CD4-positive, alpha-beta T cell treated with Interleukin-6 for 4 hours (primary cell): ENCODE measurements at places on chromosomes 3 and 15.

DNA sequence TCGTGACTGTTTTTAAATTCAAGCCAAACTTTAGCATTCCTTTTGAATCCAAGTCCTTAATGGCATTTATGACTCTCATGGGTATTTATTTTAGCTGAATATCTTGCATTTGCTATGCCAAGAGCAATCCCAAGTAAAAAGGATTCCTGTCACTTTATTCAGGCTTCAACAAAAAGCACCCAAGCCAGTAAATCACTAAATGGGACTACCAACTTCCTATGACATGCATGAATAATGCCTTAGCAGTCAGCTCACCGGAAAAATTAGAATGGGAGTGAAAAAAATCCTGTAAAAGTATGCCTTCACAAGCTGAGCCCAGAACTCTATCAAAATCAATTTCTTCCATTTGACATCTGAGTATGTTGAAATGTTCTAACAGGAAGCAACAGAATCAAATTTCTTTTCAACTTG is 1297.9 kb downstream of the ROBO2 start:
- DNase-seq: no peak

- peak; percentile 78 for DNase-seq
These were observed 37.6 kb downstream of the VIPR1 start for GRCh38 chr3:42539871-42540714.

DNA sequence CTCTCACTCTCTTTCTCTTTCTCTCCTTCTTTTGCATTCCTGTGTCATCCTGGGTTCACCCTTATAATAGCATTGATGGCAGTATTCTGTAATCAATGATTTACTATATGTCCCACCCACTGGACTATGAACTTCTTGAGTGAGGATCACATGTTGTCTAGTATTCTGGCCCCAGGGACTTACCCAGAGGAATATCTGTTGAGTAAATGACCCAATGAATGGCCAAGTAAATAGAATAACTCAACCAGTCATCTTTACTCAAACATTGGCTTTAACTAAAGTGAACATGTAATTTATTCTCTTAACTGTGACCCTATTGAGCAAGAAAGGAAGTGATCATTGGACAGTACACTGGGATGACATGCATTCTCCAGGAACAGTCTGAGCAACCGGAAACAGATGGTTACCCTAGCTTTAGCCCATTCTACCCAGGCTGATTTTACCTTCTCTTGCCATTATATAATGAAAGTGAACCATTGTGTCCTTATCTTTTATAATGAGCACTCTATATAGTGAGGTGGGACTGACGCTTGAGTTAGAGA is 94.5 kb upstream of the SOX14 start:
- DNase-seq: no peak

DNA sequence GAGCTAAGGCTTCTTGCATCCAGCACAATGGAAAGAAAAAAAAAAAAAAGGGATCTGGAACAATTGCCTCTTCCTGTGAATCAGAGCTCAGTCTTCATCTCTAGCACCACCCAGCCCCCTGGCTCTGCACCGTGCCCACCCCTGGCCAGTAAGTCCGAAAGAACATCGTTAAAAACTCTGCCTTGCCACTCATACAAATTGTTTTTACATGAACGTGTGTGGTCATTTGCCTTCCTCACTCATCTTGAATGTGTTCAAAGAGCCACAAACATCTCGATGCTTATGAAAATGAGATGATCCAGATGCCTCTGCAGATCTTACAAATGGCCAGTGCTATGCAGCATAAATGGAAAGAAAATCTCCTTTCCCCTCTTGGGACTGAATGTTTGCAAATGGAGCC is 400.0 kb upstream of the PPP2R3A start:
- DNase-seq: no peak

DNA sequence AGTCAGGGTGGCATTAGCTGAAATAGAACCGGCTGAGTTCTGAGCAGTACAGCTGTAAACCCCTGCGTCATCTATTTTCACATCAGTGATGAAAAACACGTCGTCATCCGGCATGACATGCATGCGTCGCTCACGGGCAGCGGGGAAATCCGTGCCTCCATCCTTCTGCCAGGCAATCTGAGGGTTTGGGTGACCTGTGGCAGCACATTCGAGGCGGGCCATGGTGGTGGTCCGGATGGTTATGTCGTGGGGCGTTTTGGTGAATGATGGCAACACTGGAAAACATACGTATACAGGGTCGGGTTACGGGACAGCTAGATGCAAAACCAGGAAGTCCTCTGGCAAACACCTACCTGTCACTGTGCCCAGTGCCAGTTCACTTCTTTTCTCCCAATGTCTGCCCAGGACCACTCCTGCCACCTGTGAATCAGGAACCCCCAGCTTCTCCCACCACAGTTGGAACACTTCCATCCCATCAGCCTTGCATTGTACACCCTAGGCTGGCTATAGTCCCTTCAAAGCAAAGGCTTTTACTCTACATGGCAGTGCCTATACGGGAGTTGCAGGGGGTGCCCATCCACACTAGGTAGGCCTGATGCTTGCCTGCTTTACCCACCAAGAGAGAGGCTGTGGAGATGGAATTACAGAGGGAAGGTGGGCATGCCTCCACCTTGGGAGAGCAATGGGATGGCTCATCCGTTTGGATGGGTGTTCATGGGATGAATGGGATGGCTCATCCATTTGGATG is 116.7 kb downstream of the LRIG1 start:
- DNase-seq: no peak

- no peak for DNase-seq
These were observed 530.0 kb downstream of the TAFA4 start for GRCh38 chr3:68402235-68402918.

DNA sequence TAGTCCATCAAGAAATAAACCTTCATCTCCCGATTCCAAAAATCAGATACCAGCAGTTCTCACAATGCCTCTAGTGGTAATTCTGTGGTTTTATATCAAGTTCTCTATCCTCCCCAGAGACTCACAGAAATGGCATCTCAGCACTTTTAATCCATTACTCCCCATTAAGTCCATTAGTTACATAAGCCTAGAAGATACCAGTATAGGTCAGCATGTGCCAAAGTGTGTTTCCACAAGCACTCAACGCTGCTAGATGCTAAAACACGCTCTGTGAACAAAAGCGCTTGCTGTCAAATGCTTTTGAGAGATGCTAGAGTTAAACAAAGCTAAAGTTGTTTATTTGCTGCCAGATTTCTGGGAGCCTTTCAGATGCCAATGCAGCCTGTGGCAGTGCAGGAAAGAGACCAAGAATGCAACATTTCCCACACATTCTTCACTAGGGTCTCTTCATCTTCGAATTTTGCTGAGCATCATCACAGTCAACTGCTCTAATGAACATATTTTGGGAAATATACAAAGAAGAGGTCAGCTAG is 918.8 kb upstream of the CFAP20DC start:
- DNase-seq: no peak

DNA sequence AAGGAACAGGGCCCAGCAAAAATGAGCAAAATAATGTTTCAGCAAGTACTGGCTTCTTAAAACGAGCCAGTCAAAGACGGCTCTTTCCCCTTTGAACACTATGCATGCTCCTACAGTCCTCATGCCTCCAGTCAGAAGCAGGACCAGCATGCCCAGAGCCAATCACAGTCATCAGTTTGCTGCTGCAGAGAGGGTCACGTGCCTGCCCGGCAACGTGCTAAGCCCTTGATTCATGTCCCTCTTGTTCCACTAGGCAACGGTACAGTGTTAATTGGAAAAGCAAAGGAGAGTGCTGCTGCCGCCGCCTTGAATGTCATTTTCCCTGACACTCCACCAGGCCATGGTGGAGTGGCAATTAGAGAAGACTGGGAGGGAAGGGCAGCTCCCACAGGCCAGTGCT is 500.1 kb downstream of the OCA2 start:
- no peak for DNase-seq

DNA sequence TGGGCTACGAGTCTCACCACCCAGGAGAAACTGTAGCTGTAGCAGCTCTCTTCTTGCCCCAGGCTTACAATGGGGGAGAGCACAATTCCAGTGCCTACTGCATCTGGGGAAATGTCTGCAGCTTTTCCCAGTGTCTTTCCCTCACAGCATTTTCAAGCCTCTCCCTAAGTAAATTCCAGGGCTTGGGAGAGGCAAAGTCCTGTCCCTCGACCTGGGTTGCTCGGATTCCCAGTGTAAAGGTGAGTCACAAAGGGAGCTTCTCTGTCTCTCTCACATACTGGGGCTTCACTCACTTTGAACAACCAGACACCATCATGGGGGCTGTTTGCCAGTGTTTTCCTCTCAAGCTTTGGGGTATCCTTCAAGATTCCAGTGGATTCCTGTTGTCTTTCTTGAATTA is 689.4 kb upstream of the NAALADL2 start:
- no peak for DNase-seq

DNA sequence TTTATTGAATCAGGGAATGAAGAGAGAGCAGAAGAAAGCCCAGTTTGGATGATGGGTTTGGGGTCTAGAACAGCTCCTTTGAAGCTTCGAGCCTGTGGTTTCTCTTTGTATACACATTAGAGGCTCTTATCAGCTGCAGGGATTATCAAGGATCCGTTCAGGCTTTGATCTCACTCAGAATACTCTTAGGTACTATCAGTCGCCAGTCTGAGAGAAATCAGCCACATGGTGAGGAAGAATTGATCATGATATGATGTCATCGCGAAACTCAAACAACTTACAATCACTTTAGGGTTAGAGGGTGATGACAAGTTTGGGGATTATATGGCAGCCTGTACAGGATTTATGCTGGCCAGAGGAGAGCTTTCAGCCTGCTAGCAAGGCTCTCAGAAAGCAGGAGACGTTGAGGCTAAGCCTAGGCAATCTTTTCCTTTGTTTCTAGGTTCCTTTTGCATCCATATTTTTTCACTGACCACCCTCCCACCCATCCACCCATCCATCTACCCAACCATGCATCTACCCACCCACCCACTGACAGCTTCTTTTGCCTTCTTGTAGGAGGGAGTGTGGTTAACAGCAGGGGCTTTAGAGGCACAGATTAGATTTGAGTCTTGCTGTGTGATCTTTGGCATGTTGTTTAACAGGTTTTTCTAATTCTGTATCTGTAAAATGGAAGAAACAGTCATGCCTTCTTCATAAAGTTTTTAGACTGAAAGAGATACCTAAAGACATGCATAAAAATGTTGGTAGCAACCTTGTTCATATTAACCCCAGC is 330.4 kb upstream of the LRRFIP2 start:
- no peak for DNase-seq

DNA sequence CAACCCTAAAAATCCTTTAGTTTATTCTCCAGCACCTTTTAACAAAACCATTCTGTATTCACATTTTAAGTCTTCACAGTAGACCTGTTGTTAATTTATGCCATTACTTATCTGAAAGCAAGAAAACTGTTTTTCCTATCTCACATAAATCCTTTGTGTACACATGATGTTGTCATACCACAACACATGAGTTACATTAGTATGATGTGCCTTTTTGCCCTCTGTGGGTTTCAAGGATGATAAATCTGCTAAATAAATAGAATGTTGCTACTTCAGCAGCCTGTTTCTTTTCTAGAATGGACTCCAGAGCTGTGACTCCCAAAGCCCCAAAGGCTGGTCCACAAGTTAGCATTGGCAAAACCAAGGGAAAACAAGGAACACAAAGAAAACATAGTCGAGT is 151.6 kb downstream of the SERPINI1 start:
- no peak for DNase-seq

DNA sequence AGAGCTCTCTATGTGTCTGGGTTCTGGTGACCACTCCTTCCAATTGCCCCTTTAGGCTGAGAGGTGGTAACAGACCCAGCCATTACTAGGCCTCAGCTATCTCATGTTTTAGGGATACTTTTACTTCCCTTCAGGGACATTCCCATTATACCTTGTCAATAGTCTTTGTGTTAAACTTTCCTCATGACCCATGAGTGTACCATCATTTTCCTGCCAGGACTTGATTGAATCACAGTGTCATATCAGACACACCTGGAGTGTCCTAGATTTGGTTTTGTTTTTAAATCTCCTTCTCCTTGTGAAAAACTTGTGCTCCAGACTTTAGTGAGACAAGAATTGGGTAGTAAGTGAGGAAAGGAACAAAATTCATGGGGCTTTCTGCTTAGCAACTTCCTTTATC is 136.6 kb downstream of the KCNAB1 start:
- no peak for DNase-seq

GRCh38 chr15:92098869-92099268 is 245.4 kb downstream of the SLCO3A1 start:
- no peak for DNase-seq
